Panc1 (cell line): ENCODE measurements at places on chromosomes 1 and 21. TPM values are rescaled to one million over a fixed set of nuclear protein-coding genes. Genes with fewer than 3 reads are reported as not detected.

The SIK1 gene
- 32.3 TPM for total RNA-seq

The CLCA4 gene
- 0.08 TPM for total RNA-seq

The RGS8 gene
- not detected for total RNA-seq

The RIMKLA gene
- total RNA-seq = 13.6 TPM

The NRIP1 gene
- 19.1 TPM for total RNA-seq

The PIK3R3 gene
- 36.3 TPM for total RNA-seq

The TGFBR3 gene
- 14.5 TPM for total RNA-seq

The HUNK gene
- 0.05 TPM for total RNA-seq

The VASH2 gene
- 1.7 TPM for total RNA-seq

The PRR9 gene
- not detected for total RNA-seq

The TAS1R1 gene
- not detected for total RNA-seq

The SLC30A2 gene
- 0.23 TPM for total RNA-seq

The RHD gene
- total RNA-seq = not detected

The RNU1-3 gene
- total RNA-seq = 1,290 TPM

The GREM2 gene
- not detected for total RNA-seq

The LRRIQ3 gene
- total RNA-seq = 0.85 TPM

The MIXL1 gene
- 0.69 TPM for total RNA-seq

The MYCBP gene
- 17.4 TPM for total RNA-seq

The RPAP2 gene
- 16.3 TPM for total RNA-seq

The KLF18 gene
- not detected for total RNA-seq

The VWA5B1 gene
- total RNA-seq = not detected

The C8B gene
- not detected for total RNA-seq

The KLF17 gene
- not detected for total RNA-seq

The OSCP1 gene
- total RNA-seq = 5.5 TPM

The MYCL gene
- total RNA-seq = 2.0 TPM

The CAMK1G gene
- not detected for total RNA-seq

The PBX1 gene
- 2.0 TPM for total RNA-seq

The SPRR2A gene
- not detected for total RNA-seq

The FCRL1 gene
- total RNA-seq = not detected

The NR1I3 gene
- not detected for total RNA-seq

The NTMT2 gene
- not detected for total RNA-seq

The MTARC1 gene
- 0.74 TPM for total RNA-seq

The GBP4 gene
- total RNA-seq = 3.3 TPM

The CR1L gene
- total RNA-seq = not detected

The AVPR1B gene
- total RNA-seq = not detected

The KLHDC9 gene
- total RNA-seq = 7.6 TPM

The F5 gene
- 0.08 TPM for total RNA-seq

The FCRL4 gene
- total RNA-seq = not detected

The FNDC5 gene
- 2.6 TPM for total RNA-seq

The S100A11 gene
- total RNA-seq = 474 TPM

The PEAR1 gene
- total RNA-seq = 16.1 TPM

The OR2L2 gene
- not detected for total RNA-seq

The KLHL12 gene
- 37.8 TPM for total RNA-seq

The KCNE2 gene
- not detected for total RNA-seq

The MIA3 gene
- 53.5 TPM for total RNA-seq

The ADORA3 gene
- total RNA-seq = not detected

The IVL gene
- not detected for total RNA-seq

The CRTC2 gene
- total RNA-seq = 39.3 TPM

The LDLRAD1 gene
- not detected for total RNA-seq

The JAK1 gene
- 138 TPM for total RNA-seq
